ENCODE measurements at places on chromosomes 5 and 9.

DNA sequence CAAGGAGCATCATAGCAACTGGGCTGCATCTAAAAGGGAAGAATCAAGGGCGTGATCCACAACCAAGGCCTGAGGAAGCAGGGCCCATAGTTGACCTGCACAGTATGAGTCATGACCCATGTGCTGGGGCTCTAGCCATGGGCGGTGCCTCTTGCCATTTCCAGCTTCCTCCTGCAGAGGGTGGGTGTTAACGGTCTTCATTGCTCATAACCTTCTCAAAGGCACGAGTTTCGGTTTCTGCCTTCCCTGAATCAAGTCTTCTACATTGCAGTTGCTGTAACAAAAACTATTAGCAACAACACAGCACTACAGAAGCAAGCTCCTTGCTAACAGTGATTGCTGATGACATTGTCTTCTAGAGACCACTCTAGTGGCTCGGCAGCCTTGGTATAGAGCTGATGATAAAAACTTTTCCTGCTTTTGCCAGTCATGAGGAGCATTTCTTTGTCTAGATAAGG, 66.9 kb downstream of the CTSL start:
- no peak for DNase-seq

- no peak for DNase-seq
Observed at GRCh38 chr5:173334808-173335207, 6.6 kb upstream of the STC2 start.

DNA sequence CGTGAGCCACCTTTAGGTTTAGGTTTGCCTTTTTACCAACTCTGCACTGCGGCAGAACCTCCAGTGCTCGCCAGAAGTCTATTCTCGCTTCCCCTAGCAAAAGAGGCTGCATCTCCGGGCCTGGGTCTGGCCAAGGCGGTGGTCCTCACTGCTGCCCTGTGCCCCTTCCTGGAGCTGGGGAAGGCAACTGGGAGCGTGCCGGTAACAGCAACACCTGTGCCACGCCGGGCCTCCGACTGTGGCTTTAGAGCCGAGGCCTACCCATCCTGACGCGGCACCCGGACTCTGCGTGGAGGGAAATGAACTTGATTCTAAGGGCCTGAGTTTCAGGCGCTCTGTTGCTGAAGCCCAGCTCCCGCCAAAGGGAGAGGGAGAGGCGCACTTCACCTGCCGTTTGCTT, 82.4 kb upstream of the SPATA31C2 start:
- no peak for DNase-seq

DNA sequence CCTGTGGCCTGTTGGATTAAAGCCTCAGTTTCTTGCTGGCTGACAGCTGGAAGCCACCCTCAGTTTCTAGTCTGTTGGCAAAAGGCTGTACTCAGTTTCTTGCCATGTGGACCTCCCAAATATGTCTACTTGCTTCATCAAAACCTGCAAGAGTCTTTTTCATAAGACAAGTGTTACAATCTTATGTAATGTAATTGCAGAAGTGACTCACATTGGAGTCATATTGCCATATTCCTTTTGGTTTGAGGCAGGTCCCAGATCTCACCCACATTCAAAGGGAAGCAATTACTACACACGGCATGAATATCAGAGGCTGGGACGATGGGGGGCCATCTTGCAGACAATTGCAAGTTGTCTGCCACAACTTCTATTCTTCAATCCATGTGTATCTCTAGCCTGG, 286.7 kb upstream of the IL12B start:
- DNase-seq: no peak

DNA sequence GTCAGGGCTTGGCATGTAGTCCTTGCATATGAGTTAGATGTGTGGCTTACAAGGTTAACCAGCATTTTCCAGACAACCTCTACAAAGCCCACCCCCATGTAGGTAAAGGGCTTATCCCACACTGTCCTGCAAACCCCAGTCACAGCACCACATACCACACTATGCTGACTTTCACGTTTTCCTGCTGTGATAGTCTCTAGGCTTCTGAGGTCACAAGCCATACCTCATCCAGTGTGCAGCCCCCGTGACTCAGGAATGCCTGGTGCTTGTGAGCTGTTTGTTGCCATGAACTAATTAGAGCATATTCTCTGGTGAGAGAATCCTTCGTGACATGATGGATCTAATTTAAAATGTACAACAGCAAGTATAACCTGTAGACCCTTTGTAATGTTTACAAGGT, 50.8 kb downstream of the ERAP1 start:
- no peak for DNase-seq

GRCh38 chr9:12604164-12604821, 88.9 kb upstream of the TYRP1 start:
- no peak for DNase-seq

DNA sequence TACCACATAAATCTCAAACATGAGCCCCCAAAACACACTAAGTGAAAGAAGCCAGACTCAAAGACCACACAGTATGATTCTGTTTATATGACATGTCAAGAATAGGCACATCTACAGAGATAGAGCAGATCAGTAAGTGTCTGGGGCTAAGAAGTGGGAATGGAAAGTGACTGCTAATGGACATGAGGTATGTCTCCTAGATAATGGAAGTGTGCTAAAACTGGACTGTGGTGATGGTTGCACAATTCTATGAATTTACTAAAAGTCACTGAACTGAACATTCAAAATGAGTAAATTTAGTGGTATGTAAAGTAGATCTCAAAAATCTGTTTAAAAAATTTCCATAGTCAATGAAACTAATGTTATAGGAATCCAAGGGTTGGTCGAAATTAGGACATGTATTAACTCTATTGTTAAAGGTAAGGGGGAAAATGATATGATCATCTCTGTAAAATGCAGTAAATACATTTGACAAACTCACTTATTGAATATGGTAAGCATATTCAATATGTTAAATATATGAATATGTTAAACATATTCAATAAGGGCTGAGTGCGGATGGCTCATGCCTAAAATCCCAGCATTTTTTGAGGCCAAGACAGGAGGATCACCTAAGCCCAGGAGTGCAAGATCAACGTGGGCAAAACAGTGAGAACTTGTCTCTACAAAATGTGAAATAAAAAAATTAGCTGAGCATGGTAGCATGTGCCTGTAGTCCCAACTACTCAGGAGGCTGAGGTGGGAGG, 51.7 kb downstream of the NUP155 start:
- DNase-seq: no peak

DNA sequence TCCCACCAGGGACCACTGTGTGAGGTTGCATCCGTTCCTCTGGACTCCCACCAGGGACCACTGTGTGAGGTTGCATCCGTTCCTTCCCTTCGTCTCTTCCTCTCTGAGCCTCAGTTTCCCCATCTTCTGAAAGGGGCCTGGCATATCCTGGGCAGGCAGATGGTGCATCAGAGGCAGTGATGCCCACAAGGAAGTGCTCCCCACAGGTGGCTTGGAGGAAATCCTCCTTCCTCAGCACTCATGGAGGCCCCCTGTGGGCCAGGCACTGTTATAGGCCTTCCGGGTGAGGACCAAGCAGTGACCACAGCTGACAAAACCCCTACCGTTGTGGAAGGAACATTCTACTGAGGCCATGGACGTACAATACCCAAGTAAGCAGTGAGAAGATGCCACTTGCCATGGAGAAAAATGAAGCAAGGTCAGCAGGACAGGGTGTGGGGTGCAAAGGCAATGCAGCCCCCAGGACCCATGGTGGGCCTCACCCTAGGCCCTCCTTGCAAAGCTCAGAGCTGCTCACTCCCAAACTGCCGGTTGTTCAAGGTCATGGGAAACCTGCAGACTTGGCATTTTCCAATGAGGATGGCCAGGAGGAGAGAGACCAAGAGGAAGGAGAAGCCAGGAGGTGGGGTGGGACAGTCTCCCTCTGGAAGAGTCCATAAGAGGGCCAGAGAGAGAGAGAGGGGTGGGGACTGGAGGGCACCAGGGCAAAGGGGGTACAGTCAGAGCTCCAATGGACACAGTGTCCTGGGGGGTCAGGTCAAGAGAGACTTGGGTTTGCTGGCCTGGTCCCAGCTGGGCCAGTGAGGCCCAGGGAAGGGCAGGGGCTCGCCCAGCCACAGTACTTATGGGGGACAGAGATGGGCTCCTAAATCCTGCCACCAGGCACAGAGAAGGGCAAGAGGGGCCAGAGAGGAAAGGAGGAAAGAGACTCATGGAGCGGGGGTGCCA, 51.1 kb downstream of the C9orf50 start:
- DNase-seq: no peak

- DNase-seq: no peak
Observed at GRCh38 chr5:162301356-162301755, 233.8 kb downstream of the GABRG2 start.

DNA sequence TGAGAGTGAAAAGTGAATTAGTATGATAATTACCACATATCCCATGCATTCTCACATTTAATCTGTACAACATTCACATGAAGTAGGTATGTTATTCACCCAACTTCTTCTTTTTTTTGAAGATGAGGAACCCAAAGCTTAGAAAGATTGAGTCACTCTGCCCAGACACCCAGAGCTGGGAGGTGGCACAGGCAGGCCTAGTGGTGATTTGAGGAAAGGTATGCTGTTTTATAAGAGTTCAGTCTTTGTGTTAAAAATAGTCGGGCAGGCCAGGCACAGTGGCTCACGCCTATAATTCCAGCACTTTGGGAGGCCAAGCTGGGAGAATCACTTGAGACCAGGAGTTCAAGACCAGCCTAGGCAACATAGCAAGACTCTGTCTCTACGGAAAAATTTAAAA, 285.3 kb downstream of the NR3C1 start:
- DNase-seq: no peak

DNA sequence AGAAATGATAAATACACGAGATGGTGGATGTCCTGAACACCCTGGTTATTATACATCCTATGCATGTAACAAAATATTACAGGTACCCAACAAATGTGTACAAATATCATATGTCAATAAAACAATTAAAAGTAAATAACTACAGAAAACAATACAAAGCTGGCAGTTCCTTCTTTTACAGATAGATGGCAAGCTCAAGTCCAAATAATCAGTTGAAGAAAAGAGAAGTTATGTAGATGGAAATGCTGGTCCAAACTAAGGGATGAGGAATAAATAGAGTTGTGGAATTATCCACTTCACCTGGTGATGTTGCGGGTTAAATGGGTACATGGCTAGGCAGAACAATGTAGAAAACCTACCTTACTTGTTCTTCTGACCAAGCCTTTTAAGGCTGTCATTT, 79.4 kb downstream of the PALM2AKAP2 start:
- DNase-seq: no peak

GRCh38 chr5:14144586-14145434, 1.7 kb downstream of the TRIO start:
- DNase-seq: peak; percentile 93

DNA sequence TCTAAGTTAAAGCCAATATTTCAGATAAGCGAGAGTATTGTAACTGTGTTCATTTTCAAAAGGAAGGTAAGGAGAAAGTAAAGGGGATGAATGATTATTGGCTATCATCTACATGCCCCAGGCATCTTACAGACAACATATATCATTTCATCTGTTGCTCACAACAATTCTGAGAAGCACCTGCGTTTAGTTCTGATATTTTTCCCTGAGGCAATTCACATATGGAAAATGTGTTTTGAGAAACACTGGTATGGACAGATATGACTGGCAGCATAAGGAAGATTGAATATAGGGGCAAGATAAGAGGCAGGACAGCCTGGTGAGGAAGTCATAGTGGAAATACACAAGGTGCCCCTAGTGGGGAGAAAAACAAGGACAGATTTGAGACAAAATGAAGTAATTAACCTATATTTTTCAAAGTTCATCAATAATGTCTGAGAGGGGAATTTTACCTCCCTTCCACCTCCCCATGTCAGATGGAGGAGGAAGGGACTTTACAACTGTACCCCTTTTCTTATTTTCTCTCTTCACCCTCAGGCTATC, 87.7 kb upstream of the TRIM32 start:
- no peak for DNase-seq

- no peak for DNase-seq
Observed at GRCh38 chr9:114583371-114584155, 4.0 kb upstream of the ATP6V1G1 start.

DNA sequence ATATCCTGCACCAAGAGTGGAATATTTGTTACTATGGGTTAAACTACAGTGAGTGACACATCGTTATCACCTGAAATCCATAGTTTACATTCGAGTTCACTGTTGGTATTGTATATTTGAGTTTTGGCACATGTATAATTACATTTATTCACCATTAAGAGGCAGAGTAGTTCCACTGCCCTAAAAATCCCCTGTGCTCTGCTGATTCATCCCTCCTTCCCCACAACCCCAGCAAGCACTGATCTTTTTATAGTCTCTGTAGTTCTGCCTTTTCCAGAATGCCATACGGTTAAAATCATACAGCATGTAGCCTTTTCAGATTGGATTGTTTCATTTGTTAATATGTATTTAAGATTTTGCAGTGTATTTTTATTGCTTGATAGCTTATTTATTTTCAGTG, 495.2 kb downstream of the DIRAS2 start:
- DNase-seq: no peak

- no peak for DNase-seq
Observed at GRCh38 chr5:34731435-34732232, 75.5 kb downstream of the RAI14 start.

GRCh38 chr9:77475641-77476473, 172.3 kb downstream of the GNA14 start:
- no peak for DNase-seq
